Epithelial cell of prostate (primary cell): ENCODE measurements at places on chromosomes 2 and 18.

GRCh38 chr18:79887181-79888000 lies 64.1 kb downstream of the SLC66A2 start:
- no peak for DNase-seq

DNA sequence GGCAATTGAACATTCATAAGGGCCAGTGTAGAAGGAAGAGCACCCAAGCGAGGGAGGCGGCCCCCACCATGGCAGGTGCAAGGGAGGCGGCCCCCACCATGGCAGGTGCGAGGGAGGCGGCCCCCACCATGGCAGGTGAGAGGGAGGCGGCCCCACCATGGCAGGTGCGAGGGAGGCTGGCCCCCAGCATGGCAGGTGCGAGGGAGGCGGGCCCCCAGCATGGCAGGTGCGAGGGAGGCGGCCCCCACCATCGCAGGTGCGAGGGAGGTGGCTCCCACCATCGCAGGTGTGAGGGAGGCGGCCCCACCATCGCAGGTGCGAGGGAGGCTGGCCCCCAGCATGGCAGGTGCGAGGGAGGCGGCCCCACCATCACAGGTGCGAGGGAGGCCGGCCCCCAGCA lies 24.7 kb upstream of the GPC1 start:
- no peak for DNase-seq

GRCh38 chr2:118221536-118222272 lies 133.4 kb downstream of the INSIG2 start:
- peak; percentile 26 for DNase-seq

DNA sequence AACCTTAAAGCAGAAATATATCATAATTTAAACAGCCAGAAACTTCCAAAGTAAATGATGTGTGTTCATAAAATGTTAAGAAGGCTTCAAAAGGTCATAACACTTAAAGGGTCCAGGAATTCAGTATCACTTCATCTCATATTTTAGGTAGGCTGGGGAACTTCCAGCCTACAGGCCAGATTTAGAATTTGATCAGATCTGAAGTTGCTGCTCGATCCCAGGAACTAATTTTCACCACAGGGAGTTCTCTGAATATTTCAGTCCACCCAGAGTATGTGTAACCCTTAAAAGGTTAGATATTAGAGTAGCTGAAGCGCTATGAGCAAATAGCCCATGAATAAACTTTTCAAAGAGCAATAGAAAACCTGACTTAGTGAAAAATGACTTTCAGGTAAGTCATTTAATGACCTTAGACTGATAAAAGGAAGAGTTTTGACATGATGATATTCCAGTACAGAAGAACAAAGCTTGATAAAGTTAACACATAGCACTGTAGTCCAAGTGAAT lies 1.7 kb downstream of the WIPF1 start:
- no peak for DNase-seq

- DNase-seq, result no peak
Observed at GRCh38 chr2:9232886-9233285, 26.3 kb downstream of the ASAP2 start.

DNA sequence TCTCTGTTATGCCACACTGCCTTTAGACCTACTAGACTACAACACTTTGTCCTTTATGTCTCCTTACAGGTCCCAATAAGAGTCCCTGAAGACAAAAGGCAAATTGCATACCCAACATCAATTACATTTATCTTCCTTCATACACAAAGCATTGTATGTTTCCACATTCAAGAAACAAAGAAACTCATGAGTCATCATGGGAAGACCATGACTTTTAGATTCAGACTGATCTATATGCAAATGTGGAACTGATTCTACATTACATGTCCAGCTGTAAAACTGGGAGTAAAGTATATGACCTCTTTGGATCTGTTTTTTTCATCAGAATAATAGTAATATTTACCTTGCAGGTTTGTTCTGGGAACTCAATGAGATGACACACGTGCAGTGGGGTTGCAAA lies 25.2 kb upstream of the HNMT start:
- DNase-seq, result no peak

DNA sequence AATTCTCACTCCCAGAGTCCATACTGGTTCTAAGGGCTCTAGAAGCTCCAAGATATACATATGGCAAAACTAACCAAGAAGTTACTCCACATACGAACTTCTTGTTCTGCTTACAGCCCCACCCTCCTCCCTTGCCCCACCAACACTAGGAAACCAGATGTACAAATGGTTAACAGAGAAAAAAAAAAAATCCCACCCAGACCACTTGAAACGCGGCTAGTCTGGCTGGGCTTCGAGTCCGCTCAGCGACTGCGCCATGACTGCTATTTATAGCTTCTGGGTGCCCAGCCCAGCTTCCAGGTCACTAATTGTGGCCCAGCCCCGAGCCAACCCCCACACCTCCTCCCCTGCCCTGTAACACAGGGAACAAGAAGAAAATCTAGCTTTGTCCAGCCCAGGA lies 47.0 kb upstream of the IHH start:
- no peak for DNase-seq

- DNase-seq, result peak; percentile 20
Observed at GRCh38 chr2:141331127-141331526, 799.7 kb downstream of the LRP1B start.

GRCh38 chr2:179677746-179678505 lies 183.5 kb downstream of the ZNF385B start:
- DNase-seq, result no peak

GRCh38 chr2:203451011-203451410 lies 84.1 kb downstream of the RAPH1 start:
- no peak for DNase-seq

- DNase-seq, result peak; percentile 65
Observed at GRCh38 chr18:9017167-9017904, 85.2 kb upstream of the NDUFV2 start.
